ENCODE measurements at places on chromosomes 12 and 14. TPM values are rescaled to one million over a fixed set of nuclear protein-coding genes. Genes with fewer than 3 reads are reported as not detected.

The POTEG gene
- total RNA-seq: not detected

The CD27 gene
- 0.17 TPM for total RNA-seq

The KLRC4 gene
- not detected for total RNA-seq

The LIN7A gene
- total RNA-seq: 19.7 TPM

The NAV3 gene
- total RNA-seq: 41.2 TPM

The TCL1B gene
- total RNA-seq: not detected

The TSPAN9 gene
- total RNA-seq: 14.5 TPM

The CCDC38 gene
- not detected for total RNA-seq

The EPYC gene
- total RNA-seq: not detected

The SIX4 gene
- 24.8 TPM for total RNA-seq

The IL31 gene
- not detected for total RNA-seq

The CCDC197 gene
- not detected for total RNA-seq
